ENCODE measurements at places on chromosomes 1 and 21. TPM values are rescaled to one million over a fixed set of nuclear protein-coding genes. Genes with fewer than 3 reads are reported as not detected.

Gene SEMA4A
- polyA plus RNA-seq = 1.5 TPM

Gene C4BPA
- polyA plus RNA-seq = not detected

- peak; percentile 62 for DNase-seq
Measured at GRCh38 chr1:97820470-97821188, 100.2 kb downstream of the DPYD start.

Gene AQP10
- not detected for polyA plus RNA-seq

- no peak for DNase-seq
Measured at GRCh38 chr1:20443703-20444586, 42.1 kb downstream of the CAMK2N1 start.

DNA sequence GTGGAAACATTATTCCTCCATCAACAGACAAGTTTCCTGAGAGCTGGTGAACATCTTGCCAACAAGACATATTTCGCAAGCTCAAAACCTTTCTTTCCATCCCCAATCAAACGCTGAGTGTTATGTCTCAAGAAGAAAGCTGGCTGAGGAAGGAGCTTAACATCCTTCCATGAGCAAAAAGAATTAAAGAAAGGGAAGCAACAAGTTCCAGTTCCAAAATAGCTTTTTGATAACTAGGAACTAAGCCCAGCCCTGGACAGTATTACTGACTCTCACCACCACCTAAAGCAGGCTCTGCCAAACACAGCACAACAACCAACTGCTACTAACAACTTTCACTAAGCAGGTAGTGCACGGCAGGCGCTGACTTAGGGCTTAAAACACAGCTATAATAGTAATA is 50.2 kb downstream of the CAPZB start:
- peak; percentile 48 for DNase-seq

GRCh38 chr1:196488579-196488978 is 119.7 kb downstream of the KCNT2 start:
- no peak for DNase-seq

Gene F13B
- polyA plus RNA-seq = not detected

DNA sequence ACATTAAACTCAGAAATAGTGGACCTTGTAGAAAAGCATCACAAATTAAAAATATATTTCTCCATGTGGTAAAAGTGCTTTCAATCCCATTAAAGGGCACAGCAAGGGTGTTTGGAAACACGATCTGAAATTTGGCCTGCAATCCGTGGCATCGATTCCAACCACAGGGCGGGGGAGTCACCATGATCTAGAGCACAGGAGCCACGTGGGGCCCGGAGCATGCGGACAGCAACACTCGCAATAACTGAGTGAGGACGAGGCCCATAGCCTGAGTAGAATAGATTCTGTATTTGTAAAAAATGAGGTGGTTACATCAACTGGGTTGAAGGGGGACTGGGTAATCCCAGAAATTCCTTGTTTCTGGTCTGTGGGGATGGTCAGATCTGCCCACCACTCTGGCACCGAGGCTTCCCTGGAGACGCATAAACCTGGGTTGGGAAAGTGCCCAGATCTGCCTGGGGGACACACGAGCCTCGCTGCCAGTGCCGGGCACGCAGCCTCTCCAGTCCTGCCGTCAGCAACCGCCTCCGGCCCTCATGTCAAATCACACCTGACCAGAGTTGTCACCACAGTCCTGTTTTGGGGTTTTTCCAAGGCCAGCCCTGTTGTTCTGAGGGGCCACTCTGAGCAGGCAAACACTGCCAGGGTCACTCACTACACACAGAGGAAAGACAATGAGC is 104.3 kb downstream of the PGBD5 start:
- DNase-seq = no peak

GRCh38 chr1:156584813-156585212 is 5.3 kb downstream of the TTC24 start:
- no peak for DNase-seq

- DNase-seq = peak; percentile 53
Measured at GRCh38 chr1:9294910-9295636, 2.4 kb downstream of the SPSB1 start.

Gene KRTAP13-2
- polyA plus RNA-seq = not detected

Data from endothelial cell of umbilical vein (primary cell).